DMS79 treated with DMSO at 0.1 percent for 48 hours (cell line): ENCODE measurements at places on chromosomes 12 and 14.
A peak's percentile ranks its signal among the peaks of the same experiment; 100 is the strongest.

- no peak for DNase-seq
Measured at GRCh38 chr12:125453751-125454150, 388.5 kb downstream of the AACS start.

DNA sequence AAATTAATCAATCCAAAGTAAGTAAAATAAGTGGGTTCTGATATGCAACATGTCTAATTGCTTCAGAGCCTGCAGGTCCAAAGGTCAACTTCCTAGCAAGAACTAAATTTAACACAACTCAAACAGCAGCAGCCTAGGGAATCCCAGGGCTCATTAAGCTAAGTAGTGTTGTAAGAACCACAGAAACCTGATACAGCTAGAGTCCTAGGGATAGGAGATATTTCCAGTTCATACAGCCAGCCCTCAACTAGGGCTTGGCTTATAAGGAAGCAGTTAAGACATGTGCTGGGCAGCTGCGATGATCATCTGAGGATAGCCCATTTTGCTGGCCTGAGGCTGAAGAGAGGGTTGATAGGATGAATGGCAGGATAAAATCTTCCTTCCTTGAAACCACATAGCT lies at the start of gene OR4Q3:
OR4Q3 (plus strand) TSS at position 316 of the 400 bp plus-strand sequence.
- no peak for DNase-seq

- peak; percentile 97 for DNase-seq
Measured at GRCh38 chr14:91413547-91414474, 3.8 kb downstream of the CCDC88C start.

GRCh38 chr14:51954657-51955056 lies 34.7 kb upstream of the RTRAF start:
- no peak for DNase-seq

DNA sequence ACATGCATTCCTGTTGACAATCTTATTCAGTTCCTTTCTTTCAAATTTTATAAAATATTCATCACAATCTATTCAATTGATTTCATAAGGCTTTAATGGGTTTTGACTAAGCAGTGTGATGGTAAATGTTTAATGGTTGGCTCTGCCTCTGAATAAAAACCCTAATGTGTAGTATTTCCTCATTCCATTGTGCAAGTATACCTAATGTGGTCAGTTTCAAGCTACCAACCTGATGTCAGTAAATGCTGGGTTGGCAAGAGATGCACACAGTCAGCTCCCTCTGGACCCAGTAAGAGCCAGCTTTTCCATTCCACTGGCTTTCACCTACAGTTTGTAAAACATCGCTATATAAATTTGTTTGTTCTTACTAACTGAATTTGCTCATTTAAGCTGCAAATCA lies 53.9 kb downstream of the METTL25 start:
- DNase-seq = no peak

DNA sequence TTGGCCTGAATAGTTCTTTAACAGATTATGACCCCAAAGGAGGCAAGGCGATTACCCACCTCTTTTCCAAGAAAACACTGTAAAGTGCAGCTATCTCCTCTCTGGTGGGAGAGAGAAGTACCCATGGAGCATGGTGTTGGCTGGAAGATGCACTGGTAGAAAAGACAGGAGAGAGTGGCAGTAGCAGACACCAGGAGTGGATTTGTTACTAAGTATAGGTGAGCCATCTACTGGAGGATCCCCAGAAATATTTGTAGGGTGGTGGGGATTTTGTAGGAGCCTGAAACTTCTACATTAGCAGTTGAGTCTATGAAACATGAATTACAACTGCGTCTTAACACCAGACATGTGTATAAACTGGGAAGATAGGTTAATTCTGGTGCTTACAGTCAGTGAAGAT lies 148.0 kb downstream of the SLC38A4 start:
- peak; percentile 55 for DNase-seq

- no peak for DNase-seq
Measured at GRCh38 chr14:91255026-91255695, 10.7 kb upstream of the GPR68 start.

DNA sequence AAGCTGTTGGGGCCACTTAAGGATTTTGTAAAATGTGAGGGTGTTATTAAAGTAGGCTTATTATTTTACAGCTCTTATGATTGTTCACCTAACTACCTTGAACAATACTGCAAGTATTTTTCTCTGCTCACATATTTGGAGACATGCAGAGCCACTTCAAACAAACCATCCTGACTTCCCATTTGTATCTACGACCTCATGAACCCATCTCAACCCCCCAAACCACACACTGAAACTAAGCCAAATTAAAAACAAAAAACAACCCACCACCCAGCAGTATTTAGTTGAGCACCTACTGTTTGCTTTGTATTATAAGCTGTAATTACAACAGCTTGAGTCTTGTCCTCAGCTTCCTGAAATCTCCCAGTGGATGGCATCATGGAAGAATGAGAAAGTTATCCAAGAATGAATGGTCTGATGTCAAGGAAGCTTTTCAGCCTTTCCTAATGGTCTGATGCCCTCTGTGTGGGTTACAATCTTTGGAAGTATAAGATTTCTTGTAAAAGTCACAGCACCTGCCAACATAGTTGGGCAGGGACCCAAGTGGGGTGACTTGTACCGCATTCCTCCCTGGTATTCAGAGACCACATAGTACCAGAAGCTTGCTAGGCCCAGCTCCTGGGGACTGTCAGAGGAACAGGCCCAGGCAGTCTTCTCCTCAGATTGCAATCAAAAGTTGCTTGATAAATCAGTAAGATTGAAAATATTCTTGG lies 416.6 kb downstream of the ZFP36L1 start:
- DNase-seq = no peak

GRCh38 chr14:55881577-55882241 lies 236.5 kb upstream of the PELI2 start:
- no peak for DNase-seq

- no peak for DNase-seq
Measured at GRCh38 chr12:6067152-6067916, 57.1 kb downstream of the VWF start.

GRCh38 chr14:56812364-56813141 lies 2.3 kb upstream of the OTX2 start:
- DNase-seq = no peak

GRCh38 chr12:29207120-29207519 lies 58.0 kb downstream of the FAR2 start:
- no peak for DNase-seq

DNA sequence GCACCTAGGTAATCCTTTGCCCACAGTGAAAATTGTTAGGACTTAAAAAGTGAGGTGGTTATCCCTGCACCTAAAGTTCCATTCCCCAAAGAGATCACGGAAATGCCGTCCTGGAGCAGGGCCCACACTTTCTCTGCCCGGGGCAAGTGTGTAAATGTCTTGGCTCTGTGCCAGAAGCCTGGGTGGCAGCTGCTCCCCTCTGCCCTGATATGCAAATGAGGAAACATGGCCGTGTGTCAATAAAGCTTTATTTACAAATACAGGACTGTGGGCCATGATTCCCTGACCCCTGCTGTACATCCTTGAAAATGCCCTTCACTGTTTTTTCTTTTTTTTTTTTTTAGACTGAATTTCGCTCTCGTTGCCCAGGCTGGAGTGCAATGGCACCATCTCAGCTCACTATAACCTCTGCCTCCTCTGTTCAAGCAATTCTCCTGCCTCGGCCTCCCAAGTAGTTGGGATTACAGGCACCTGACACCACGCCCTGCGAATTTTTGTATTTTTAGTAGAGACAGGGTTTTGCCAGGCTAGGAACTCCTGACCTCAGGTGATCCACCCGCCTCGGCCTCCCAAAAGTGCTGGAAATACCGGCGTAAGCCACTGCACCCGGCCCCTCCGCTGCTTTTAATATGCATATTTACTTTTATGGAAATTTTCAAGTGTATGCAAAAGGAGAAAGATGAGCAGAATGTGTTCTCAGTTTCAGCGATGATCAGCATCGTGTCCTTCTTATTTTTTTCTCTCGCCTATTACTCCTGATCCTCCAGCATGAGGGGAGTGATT lies 75.5 kb downstream of the GALNT9 start:
- no peak for DNase-seq

GRCh38 chr14:105283028-105283427 lies 17.8 kb downstream of the BRF1 start:
- DNase-seq = no peak

GRCh38 chr14:95902273-95902826 lies 25.7 kb downstream of the TUNAR start:
- DNase-seq = no peak

DNA sequence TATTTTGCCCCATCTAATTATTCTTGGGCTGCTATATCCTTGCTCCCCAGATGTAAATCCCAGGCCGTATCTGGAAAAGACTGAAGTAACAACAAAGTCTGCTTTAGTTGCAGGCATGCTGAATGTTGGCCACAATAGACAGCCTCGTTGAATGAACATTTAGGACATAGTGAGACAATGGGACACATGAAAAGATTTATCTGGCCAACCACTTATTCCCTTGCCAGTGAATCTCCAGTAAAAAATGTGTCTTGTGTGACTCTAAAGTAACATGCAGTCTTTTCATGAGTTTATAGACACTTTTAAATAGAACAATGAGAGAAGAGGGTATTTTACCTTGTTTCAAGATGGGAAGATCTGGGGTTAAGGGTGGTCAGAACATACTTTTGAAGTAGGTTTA lies 60.2 kb upstream of the STXBP6 start:
- no peak for DNase-seq

DNA sequence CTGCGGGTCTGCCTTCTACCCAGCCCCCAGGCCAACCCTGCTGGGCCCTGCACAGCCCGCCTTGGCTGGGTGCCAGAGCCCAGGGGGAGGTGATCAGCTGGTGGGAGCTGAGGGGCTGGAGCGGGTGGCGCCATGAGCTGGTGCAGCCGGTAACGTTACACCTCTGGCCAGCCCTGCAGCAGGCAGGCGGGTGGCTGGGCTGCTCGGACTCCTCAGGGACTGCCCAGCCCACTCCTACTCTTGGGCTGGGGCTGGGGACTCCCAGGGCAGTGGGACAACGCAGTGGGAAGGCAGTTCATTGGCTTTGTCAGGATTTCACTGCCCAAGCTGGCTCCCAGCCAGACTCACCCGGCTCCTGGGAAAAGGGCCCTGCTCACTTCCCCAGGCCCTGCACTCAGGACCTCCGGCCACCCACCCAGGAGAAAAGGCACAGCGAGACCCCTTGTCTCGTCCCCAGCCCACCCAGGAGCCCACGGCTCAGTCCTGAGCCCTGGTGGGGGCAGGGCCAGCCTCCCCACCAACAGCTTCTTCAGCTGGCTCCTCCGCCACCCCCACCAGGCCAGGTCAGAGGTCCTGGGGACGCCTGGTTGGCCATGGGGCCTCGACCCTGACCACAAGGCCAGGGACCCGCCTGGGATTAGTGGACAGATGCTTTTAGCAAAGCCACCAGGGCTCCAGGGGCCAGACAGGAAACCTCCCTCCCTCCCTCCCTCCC lies 1.0 kb downstream of the PGF start:
- DNase-seq = peak; percentile 93

DNA sequence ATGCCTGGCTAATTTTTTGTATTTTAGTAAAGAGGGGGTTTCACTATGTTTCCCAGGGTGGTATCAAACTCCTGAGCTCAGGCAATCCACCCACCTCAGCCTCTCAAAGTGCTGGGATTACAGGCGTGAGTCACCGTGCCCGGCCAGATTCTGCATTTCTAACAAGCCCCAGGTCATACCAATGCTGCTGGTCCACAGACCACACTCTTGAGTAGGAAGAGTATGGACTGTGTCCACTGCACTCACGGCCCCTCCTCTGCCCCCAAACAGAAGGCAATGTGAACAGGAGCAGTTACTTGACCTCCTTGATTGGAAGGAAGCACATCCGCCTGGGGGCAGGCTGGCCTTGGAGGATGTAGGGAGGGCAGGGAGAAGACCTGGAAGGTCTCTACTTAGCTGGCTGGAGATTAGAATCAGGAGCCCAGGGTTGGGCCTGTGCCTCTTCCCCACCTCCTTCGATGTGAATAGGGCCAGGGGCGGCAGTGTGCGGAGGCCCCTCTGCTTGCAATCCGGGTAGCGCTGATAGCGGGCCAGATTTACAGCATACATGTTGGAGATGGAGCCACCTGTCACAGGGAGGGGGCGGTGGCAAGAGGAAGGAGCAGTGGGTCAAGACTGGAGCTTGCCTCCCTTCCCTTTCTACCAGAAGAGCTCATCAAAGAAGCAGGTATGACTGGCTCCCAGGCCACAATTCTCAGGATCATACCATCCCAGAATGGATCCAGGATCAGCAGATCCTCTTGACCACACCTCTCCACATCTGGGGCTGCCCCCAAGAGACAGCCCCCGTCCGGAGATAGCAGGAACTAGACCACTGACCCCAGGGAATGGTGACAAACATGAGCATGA lies 9.4 kb upstream of the ZNF740 start:
- peak; percentile 18 for DNase-seq

DNA sequence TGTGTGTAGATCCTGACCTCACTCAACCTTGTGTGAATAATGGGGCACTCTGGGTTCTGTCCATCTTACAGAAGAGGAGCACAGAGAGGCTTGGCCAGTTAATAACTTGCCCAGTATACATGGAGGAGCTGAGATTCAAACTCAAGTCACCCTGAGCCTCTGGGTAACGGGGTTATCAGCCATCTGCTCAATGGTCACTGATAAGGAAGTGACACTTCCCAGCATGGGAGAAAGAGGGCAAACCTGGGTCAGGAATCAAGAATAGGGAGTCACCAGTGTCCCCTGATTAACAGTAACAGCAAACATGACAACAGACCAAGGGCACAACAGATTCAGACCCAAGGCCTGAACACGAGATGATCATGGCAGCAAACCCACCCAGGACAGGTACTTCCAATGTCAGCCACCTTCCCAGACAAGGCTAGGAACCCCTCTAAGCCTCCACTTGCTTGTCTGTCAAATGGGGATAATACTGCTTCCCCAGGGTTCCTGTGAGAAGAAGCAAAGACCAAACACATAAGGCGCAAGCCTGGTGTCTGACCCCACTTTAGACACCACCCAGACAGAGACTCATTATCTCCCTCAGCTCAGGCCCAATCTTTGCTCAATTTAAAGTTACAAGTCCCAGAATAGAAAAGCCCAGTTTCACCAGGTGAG lies 3.6 kb downstream of the CCDC85C start:
- no peak for DNase-seq

DNA sequence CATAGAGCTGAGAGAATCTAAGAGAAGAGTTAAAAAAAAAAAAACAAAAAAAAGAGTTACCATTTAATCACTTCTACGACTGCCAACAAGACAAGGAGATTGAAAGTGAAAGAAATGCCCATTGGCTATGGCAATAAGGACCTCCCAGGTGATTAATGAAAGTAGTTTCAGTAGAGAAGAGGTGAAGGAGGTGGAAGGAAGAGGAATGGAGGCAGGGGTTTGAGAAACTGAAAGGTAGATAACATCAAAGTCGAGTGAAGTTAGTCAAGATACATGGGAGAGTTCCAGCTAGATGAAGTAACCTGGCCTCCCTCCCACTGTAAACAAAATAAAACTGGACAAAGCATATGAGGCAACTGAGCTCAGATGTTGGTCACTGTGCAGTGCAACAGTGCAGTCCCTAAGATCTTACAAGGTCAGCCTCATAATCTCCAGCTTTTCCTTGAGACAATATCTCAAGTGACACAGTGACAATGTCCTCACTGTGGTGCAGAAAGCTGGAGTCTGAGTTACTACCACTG lies 118.0 kb upstream of the CCDC198 start:
- no peak for DNase-seq

GRCh38 chr12:3820122-3820521 lies 53.1 kb downstream of the PARP11 start:
- no peak for DNase-seq
